ENCODE measurements at places on chromosomes 2 and 18. TPM values are rescaled to one million over a fixed set of nuclear protein-coding genes. Genes with fewer than 3 reads are reported as not detected.
A peak's percentile ranks its signal among the peaks of the same experiment; 100 is the strongest.

DNA sequence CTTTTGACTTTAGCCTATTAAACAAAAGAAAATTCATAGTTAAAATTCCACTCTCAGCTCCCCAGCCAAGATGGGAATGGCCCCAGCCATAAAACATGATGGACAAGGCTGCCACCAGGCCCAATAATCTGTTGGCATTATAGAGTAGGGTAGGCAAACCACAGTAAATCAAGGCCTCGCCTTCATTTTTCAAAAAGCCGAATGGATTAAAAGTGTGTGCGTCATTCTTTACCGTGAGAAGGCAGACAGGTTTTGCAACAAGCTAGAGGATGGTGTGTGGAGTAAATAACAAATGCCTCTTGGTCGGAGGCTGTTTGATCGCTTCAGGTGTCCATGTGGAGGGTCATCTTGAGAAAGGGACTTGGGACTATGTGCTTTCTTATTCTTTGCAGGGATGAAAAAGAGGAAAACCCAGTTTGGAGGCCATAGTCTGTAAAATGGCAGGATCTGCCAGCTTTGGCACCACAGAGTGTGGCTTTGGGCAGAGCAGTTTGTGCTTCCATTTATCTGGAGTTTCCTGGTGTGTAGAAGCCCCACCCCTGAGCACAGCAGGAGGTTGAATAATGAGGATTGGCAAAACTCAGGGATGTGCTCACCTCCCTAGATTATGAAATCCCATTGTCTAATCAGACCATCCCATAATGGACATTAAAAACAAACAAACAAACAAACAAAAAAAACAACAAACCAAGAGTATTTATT lies 57.1 kb upstream of the ITGB6 start:
- DNase-seq = peak; percentile 89

ING5 gene
- total RNA-seq = 79.7 TPM

CAVIN2 gene
- 2.5 TPM for total RNA-seq

GRCh38 chr2:1907849-1908533 lies 163.7 kb upstream of the PXDN start:
- DNase-seq = no peak

- DNase-seq = no peak
Observed at GRCh38 chr2:146873056-146873455, 971.8 kb upstream of the ACVR2A start.

- no peak for DNase-seq
Observed at GRCh38 chr2:1619556-1619955, 124.8 kb downstream of the PXDN start.

DNA sequence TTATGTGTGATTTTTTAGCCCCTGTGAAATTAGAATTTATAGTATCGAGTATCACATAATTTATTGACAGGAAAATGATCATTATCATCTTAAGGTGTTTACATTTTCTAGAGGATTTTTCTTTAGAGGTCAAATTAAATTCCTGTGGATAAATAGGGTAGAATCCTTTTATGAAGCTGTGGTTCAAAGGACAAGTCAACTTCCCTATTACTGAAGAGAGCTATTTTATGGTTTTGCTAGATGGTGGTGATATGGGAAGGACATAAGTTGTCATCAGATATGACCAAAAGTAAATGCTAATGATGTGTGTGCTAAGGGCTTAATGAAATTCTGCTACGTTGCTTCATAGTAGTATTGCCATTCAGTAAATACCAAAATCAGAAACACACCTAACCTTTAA lies 80.1 kb downstream of the EML4 start:
- DNase-seq = no peak

DNA sequence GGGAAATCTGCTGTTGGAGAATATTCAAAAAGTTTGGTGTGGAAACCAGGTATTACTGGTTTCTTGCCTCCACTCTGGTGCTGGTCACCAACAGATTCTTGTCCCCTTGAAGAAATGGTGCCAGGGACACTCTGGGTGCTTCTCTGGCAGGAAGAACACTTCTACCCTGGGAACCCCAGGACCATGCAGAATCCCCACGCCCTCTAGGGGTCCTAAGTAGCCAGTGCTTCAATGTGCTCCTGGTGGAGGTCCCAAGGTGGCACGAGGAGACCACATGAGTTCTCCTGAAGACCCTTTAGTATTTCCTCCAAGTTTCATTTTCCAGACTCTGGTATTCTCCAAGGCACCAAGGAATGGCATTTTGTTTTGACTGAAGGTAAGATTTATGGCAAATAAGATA lies 380.6 kb downstream of the TSN start:
- DNase-seq = no peak

ANKRD62 gene
- total RNA-seq = 0.20 TPM

DNA sequence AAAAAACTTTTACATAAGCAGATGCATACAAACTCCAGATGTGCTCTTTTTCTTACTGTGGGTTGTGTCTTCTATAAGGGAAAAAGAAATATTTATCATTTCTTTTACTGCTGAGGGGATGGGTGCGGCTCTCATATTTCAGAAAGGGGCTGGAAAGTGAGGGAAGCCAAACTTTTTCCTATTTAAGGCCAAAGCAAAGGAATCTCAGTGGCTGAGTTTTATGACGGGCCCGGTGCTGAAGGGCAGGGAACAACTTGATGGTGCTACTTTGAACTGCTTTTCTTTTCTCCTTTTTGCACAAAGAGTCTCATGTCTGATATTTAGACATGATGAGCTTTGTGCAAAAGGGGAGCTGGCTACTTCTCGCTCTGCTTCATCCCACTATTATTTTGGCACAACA lies at the start of gene COL3A1:
Gene COL3A1 (plus strand): TSS at position 210 of the 400 bp plus-strand sequence. CDS start 117 bp downstream, at position 327.
- no peak for DNase-seq

DNA sequence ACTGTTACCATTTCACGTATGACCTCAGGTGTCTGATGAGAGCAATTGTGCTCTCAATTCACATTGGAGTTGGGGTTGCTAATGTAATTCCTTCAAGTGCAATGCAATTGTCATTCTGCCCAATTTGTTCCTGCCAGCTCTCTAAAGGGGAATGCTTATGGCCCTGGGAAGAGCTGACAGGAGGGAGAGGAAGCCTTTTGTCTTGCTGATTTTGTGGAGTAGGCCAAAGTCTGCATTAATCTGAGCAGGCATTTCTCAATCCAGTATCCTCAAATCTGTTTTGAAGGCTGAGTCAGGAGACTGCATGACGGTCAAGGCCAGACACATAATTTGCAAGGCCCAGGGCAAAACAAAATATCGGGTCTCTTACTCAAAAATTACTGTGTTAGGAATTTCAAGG lies 326.4 kb upstream of the SPHKAP start:
- no peak for DNase-seq

UGT1A1 gene
- total RNA-seq = 64.8 TPM

GRCh38 chr2:101986804-101987740 lies 4.7 kb upstream of the IL1R2 start:
- no peak for DNase-seq

- no peak for DNase-seq
Observed at GRCh38 chr2:217777906-217778305, 224.9 kb downstream of the TNS1 start.

SLC30A3 gene
- total RNA-seq = 2.3 TPM

GRCh38 chr2:176133389-176133788 lies 3.9 kb downstream of the HOXD8 start:
- DNase-seq = no peak

GRCh38 chr2:37877457-37878315 lies 47.4 kb upstream of the RMDN2 start:
- DNase-seq = peak; percentile 38

DNA sequence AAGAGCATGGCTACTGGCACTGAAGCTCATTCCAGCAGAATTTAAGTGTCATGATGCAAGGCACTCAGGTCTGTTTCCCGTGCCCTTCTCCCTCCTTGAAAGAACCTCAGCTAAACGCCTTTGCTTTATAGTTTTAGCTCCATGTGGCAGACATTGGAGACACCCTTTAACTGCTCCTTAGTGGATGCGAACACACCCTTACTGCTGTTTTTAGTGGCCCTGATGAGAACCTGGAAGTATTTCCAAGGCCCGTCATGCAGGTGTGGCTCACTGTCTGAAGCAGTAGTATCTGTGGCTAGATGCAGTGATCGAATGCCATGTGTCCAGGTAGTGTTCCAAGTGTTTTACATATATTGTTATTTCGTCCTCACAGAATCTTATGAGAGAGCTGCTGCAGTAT lies 28.3 kb downstream of the KIF5C start:
- DNase-seq = no peak

DNA sequence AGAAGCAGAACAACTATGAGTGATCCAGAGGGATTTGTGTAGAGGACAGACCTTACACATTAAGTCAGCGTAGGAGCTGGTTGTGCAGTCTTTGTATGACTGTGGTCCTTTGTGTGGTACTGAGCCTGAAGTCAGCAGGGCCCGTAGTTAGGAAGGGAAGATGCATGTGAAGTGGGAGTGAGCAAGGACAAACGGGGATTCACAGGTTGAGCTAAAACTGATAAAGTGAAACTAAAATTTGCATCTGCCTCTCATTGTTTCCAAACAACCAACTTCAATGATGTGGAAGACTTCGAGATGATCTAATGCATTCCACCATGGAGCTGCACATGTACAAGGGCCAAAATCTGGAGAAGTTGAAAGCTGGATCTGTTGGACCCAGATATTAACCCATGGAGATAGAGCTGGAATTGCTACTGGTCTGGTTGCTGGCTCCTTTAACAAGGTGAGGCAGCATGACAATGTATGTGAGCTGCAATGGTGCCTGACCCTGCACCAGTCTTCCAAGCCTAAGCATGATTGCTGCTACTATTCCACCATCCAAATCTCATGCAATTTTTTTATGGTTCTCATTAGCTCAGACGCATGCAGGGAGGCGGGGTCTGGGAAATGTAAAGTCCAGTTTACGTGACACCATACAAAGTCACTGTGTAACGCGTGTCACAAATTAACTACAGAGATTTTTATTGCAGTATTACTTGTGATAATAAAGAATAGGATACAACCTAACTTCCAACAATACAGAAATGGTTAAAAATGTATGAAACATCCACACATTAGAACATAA lies 12.1 kb upstream of the CYBRD1 start:
- DNase-seq = peak; percentile 30

DNA sequence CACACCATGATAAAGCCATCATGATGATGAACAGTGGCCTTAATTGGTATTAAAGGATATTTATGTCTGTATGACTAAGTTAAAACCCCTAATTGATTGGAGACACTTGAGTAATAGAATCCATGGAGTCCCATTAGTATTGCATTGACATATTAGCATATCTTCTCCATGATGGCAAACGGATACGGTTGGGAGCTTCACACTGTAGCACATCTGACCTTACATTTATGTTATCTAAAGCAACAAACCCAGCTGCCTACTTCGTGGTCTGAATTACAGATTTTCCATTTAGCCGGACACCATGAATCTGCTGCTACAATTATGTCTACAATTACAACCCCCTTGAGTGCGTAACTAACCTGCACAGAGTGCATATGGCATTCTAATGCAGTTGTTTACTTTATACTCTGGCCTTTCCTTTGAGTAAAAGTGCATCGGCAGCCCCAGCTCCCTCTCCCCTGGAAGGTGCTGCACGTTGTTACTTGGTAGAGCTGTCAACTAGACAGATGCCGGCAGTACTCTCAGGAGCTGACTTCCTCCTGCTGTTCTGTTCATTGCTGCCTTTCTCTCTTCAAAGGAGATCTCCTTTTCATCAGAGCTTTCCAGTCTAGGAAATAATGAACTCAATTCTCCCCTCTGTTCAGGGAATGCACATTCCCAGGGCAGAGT lies 92.1 kb downstream of the LRRC30 start:
- no peak for DNase-seq

GRCh38 chr2:111678651-111679050 lies 205.3 kb downstream of the ANAPC1 start:
- no peak for DNase-seq

- DNase-seq = no peak
Observed at GRCh38 chr2:155023674-155024073, 325.2 kb downstream of the KCNJ3 start.

NCKAP5 gene
- total RNA-seq = not detected

DNA sequence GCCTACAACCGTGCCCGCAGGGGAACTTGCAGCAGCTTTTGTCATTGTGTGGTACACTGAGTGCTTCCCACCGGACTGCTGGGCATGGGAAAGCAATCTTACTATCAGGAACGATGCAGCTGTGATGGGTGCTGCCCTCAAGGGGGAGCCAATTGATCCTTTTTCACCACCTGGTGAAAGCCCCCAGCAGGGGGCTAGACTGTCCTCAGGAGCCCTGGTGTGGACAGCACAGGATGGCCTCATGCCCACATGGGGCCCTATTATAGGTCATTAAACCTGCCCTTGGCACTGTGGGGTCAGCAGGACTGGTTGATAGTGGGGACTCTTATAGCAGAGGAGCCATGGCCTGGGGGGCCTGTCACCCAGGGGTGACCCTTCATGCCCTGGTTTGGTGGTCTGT lies 172.2 kb downstream of the GLI2 start:
- no peak for DNase-seq

GRCh38 chr2:241865416-241865956 lies 4.0 kb upstream of the RTP5 start:
- no peak for DNase-seq

DNA sequence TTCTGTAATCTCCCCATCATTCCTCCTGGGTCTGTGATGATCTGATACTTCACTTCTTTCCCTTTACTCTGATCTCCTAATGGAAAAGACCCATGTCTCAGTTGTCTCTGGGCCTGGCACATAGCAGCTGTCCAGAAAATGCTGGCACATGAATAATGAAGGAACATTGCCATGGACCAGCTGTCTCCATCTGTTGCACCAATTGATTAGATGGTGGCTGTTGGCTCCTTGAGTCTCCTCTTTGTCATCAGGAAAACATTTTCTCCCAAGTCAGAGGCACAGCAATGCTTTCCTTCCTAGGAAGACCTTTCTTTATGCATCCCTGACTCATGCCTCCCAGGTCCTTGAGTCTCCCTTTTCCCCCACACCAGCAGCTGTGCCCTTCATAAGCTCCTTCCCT lies 286.2 kb upstream of the CXCR4 start:
- no peak for DNase-seq

DNA sequence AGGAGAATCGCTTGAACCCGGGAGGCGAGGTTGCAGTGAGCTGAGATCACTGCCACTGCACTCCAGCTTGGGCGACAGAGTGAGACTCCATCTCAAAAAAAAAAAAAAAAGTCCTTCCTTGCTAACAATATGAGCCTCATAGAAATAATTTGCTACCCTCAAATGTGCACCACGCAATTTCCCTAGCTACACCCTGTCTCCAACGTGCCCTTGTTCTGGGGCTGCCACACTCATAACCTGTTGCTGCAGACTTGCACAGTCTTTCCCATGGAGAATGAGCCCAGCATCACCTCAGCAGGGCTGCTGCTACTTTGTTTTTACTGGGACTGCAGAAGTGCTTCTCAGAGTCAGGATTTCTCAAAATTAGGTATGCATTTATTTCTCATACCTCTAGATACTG lies 46.4 kb upstream of the ZNG1B start:
- DNase-seq = no peak

DNA sequence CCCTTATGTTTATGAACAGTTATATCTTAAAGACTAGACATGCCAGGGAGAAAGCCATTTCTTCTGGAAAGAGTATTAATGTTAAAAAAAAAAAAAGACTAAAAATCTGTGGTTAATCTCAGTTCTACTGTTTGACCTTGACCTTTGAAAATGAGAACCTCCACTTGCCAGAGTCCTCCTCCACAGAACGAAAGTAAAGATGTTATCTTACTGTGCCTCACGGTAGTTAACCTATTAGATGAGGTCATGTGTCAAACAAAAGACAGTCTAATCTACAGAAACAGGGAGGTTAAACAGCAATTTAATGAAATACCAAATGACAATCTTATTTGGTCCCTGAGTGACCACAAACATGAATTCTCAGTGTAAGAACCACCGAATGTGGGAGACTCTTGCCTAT lies 51.2 kb downstream of the SLC14A2 start:
- no peak for DNase-seq
